ENCODE measurements at places on chromosomes 11 and 22. TPM values are rescaled to one million over a fixed set of nuclear protein-coding genes. Genes with fewer than 3 reads are reported as not detected.

GRCh38 chr11:116994195-116994594 lies 104.0 kb downstream of the SIK3 start:
- no peak for DNase-seq
- H3K4me1 ChIP-seq = peaks cover 35% of the 10 kb centered on the region
- no peaks in the 10 kb centered on the region for H3K36me3 ChIP-seq
- H3K4me3 ChIP-seq = no peak overlapping the region
- H3K27ac ChIP-seq = no peak overlapping the region

GRCh38 chr22:37088108-37088605 lies 21.4 kb downstream of the TMPRSS6 start:
- H3K27me3 ChIP-seq = peaks cover 32% of the 10 kb centered on the region
- no peak overlapping the region for H3K4me3 ChIP-seq
- no peaks in the 10 kb centered on the region for H3K4me1 ChIP-seq
- H3K27ac ChIP-seq = no peak overlapping the region
- H3K36me3 ChIP-seq = no peaks in the 10 kb centered on the region
- no peak for DNase-seq

DNA sequence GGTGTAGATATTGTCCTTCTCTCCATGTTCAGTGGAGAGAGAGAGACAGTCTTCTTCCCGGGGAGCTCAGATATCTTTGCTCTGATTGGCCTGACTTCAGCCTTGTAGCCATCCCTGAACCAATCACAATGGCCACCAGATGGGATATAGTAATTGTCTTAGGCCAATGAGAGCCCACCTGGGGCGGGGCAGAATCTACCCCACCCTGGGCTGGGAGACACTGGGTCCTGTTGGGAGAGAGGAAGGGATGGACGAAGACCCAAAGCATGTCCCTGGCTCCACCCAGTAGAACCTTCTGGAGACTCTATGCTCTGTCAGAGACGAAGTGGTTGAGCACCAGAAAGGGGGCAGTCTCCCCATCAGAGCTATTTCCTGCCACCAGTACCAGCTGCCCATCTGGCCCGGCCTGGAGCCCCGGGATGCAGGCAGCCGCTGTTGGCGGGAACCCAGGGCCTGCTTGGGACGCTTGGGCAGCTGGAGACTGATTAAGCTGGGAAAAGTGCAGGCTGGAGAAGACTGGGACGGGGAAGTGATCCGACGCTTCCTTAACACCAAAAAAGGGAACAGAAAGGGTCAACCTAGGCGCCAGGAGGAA lies 31.6 kb upstream of the CBX7 start:
- peaks cover 9% of the 10 kb centered on the region for H3K4me1 ChIP-seq
- no peak for DNase-seq
- no peak overlapping the region for H3K4me3 ChIP-seq
- H3K27me3 ChIP-seq = no peaks in the 10 kb centered on the region

GRCh38 chr11:34250732-34251588 lies 106.8 kb downstream of the ABTB2 start:
- peak; percentile 73 for DNase-seq
- peak overlapping the region; percentile 86 for H3K27ac ChIP-seq
- peak overlapping the region; percentile 51 for H3K4me3 ChIP-seq

- peaks cover 1% of the 10 kb centered on the region for H3K27me3 ChIP-seq
- no peak overlapping the region for H3K4me3 ChIP-seq
- H3K36me3 ChIP-seq = no peaks in the 10 kb centered on the region
- H3K4me1 ChIP-seq = no peaks in the 10 kb centered on the region
- DNase-seq = peak; percentile 55
- H3K27ac ChIP-seq = no peak overlapping the region
Measured at GRCh38 chr11:119721129-119722120, 7.6 kb downstream of the NECTIN1 start.

OR2AG1 gene
- not detected for polyA plus RNA-seq

FAM83F gene
- polyA plus RNA-seq = 0.01 TPM

HBG1 gene
- polyA plus RNA-seq = not detected

Measured in psoas muscle (tissue), 8 donors.